ENCODE measurements at places on chromosomes 7 and 10.

DNA sequence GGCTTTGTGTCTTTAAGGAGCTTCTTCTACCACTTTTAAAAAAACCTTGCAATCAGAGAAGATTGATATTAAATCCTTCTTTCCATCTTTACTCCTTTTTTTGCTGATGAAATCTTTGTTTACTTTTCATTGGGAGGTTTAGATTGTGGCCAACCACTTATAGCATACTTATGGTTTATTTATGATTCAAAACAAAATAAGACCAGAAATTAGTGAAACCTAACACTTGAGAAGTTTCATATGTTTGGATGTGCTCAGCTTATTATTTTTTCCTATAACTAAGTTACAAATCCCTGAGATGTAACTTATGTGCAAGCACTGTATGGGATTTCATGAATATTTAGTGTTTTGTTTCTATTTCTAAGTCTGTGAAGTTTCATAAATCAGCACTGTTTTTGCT, 13.5 kb upstream of the PRPS1L1 start:
- no peak for DNase-seq

- no peak for DNase-seq
Measured at GRCh38 chr10:70832852-70833528, 17.2 kb downstream of the SGPL1 start.

GRCh38 chr10:10126218-10126617, 891.5 kb upstream of the CELF2 start:
- DNase-seq, result no peak

- DNase-seq, result no peak
Measured at GRCh38 chr10:58030208-58030607, 237.5 kb downstream of the IPMK start.

Measured in activated CD4-positive, alpha-beta T cell treated with anti-CD3 and anti-CD28 coated beads for 24 hours (primary cell).